Caco-2 (cell line): ENCODE measurements at places on chromosomes 6 and 20.
A peak's percentile ranks its signal among the peaks of the same experiment; 100 is the strongest.

- no peak for DNase-seq
Observed at GRCh38 chr6:70779934-70780333, 112.3 kb downstream of the SMAP1 start.

- no peak for DNase-seq
Observed at GRCh38 chr6:5378331-5378730, 117.0 kb downstream of the FARS2 start.

- no peak for DNase-seq
Observed at GRCh38 chr20:4896119-4896702, 105.1 kb downstream of the SLC23A2 start.

- DNase-seq, result no peak
Observed at GRCh38 chr6:139448998-139449610, 74.7 kb upstream of the CITED2 start.

DNA sequence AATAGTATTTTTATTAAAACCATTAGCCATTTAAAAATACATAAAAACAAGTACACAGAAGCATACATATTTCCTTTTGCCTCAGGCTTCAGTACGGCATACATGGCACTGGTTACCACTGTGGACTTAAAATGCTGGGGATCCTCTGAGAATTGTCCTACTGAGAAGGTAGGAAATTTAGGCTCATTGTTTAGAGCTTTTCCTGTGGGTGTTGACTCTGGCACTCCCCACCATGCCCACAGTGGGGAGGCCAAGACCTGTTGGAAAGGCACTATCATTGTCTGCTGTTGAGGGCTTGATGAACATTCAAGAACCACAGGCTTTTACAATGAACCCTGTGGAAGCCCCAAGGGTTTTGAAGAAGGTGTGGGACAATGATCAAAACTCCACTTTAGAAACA lies 473.4 kb downstream of the BTBD3 start:
- no peak for DNase-seq

DNA sequence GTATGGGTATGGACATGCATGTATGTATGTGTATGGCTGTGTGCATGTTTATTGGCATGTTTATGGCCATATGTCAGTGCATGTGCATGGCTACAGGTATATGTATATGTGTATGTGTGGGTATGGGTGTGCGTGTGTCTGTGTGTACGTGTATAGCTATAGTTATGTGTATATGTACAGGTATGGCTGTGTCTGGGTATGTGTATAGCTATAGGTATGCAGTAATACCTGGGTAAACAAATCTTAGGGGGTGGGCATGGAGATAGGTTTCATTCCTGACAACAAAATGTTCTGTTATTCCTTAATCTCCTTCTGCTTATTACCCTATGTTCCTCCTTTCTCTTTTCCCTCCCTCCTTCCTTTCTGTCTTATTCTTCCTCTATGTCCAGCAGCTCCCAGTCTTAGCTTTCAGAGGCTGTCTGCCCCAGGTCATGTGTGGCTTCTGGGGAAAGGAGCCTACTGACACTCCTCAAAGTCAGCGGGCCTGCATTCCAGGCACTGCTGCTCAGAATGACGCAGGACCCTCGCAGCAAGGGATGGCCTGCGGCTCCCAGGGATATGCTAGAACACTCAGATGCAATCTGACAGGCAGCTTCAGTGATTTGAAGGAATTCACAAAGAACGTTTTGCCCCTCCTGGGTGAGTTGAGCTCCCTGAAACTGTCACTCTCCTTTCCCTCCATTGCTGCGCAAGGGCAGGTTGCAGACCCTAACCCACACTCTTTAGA lies 139.3 kb upstream of the PHACTR1 start:
- DNase-seq, result no peak

- DNase-seq, result no peak
Observed at GRCh38 chr6:15946701-15947385, 182.0 kb upstream of the MYLIP start.

DNA sequence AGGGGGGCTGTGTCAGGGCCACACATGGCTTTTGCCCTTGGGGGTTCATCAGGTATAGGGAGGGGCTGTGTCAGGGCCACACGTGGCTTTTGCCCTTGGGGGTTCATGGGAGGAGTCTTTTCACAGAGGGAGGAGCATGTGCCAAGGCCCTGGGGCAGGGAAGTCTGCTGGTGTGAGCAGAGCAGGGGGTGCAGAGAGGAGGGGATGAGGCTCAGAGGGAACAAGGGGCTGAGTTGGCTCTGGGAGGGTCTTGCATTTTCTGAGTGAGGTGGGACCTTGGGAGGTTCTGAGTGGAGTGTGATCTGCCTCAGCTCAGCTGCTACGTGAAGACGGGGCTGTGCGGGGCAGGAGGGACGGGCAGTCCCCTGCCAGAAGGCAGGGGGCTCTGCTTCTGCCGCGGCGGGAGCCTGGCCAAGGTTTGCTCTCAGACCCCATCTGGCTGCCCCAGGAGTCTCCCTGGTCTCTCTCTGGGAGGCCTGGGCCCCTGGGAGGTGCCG lies 6.0 kb upstream of the SOX18 start:
- no peak for DNase-seq

- no peak for DNase-seq
Observed at GRCh38 chr20:22353586-22353985, 230.8 kb downstream of the FOXA2 start.

GRCh38 chr6:4914420-4915159 lies 89.2 kb downstream of the RPP40 start:
- no peak for DNase-seq

DNA sequence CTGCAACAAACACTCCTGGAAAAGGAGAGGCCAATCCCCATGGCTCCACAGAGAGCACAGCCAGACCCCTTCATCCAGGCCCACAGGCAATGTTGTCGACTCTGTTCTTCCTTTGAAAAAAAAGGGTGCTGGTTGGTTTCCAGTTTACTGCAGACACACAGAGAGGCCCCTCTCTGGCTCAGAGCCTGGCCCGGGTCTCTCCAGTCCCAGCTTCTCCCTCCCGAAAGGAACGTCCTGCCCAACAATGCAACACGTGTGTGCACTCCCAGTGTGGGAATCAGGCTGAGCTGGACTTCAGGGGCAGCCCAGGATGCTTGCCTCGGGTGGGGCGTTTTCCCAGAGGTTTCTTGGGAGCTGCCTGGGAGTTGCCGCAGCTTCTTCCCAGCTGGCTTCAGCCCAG lies 4.5 kb upstream of the NKAIN4 start:
- DNase-seq, result no peak

DNA sequence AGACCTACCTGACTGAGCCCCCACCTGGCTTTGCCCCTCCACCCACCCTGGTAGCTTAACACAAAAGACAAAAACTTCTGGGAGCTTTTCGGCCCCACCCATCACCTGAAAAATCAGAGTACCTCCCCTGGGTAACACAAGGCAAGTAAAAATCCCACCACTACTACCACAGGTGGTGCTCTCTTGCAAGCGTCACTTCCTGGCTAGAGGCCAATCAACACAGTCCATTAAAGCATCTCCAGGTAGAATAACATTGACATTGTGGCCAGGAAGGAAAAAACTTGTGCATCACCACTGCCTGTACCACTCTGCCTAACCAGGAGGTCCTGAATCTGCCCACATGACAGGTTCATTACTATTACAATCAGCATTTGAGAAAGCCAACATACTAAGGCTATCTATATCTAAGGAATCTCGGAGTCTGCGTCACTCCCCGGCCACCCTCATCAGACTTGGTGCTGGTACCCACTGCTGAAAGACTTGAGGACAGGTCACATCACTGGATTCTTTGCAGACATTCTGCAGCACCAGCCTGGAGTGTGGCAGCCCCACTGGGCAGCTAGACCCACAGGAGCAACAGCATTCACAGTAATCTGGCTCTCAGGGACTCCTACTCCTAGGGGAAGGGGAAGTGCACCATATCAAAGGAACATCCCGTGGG lies 125.9 kb downstream of the CDK19 start:
- DNase-seq, result no peak

DNA sequence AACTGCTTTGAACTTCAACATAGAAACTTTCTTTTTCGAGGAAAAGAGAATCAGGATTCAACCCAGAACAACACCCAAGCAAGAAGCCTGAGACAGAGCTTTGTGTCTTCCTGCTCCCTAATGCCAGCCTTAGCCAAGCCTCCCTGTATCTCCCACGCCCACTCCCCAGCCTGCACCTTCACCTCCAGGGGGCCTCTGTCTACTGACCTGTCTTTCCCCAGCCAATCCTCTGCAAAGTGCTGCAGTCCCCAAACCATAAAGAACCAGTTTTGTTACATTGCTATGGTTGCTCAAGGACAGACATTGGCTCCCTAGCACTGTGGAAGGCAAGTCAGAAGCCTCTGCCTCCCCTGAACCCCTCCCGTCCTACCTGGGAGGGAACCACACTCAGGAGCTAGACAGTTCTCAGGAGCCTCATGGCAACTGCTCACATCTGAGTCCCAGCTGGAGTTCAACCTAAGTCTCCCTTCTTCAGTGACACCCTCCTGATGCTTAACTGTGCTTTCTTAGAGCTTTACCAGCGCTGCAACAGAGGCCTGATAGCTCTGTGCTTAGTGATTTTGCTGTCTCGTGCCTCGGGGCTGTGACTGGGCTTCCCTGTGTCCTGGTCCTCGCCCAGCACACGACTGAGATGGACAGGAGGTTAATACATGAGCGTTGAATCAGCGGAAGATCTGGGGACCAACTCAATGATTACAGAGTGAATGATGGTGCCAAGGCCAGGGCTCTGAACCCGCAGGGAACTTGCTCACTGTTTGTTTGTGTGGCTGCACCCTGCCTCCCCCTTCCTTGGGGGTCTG lies 101.5 kb upstream of the DUSP22 start:
- DNase-seq, result peak; percentile 62

DNA sequence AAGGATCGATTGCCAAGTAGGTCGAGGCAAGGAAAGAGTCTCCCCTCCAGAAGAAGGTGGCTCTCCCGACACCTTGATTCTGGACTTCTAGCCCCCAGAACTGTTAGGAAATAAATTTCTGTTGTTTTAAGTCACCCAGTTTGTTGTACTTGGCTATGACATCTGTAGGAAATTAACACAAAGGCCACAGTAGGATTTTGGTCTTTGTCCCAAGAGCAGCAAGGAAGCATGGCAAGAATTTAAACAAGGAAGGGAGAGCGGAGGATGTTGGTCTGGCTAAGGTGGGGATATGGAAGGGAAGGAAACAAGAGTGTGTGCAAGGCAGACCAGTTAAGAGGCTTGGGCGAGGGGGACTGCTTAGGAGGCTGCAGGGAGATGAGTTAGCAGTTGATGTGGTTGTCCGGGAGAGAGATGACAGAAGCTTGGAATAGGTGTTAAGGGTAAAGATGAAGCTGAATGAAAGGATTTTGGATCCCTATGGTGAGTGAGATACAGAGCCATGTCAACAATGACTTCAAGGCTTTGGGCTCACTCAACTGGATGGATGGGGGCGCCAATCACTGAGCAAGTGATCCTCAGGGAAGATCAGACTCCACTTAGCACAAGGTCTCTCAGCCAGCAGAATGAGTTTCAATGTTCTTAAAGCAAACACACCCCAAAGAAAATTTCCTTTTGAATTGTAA lies 140.5 kb upstream of the ZNF217 start:
- DNase-seq, result no peak

DNA sequence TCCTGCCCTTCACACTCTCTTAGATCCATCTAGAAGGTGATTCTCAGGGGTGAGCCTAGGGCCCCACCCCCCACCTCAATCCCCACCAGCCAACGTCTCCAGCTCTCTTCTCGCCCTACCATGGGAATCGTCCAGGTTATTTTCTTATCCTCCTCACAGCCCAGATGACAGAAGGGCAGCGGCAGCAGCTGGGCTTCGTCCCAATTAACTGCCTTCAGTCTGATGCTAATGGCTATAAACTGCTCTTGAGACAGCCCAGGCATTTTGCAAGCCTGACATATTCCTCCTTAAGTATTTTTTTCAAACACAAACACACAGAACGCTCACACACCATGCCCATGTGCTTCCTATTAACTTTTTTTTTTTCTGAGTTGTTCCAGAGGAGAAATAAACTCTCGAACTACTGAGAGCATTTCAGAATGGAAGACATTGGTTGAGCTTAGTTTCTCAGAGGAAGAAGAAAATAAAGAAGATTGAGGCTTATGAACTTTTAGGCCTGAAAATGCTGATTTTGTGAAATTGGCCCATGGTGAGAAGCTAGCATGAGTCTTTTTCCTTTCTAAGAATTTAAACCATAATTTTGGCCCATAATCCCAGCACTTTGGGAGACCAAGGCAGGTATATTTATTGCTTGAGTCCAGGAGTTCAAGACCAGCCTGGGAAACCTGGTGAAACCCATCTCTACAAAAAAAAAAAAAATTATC lies 124.6 kb downstream of the EYA2 start:
- no peak for DNase-seq

DNA sequence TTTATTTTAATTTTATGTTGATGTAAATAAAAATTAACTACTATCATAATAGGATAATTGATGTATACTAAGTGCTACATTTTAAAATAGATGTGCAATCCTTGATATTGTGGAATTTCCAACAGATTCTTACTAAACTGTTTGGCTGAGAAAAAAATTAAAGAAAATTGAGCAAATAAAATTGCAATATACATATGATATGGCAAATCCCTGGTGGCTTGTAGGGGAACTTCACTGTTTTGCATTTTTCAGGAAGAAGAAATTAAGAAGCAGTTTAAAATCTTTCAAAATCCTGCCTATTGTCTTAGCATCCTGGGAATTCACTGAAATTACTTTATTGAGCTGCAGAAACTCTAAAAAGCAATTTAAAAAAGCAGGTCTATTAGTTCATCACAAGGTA lies 191.4 kb upstream of the ADGRB3 start:
- DNase-seq, result no peak

- DNase-seq, result no peak
Observed at GRCh38 chr6:37807656-37808055, 11.9 kb upstream of the ZFAND3 start.

DNA sequence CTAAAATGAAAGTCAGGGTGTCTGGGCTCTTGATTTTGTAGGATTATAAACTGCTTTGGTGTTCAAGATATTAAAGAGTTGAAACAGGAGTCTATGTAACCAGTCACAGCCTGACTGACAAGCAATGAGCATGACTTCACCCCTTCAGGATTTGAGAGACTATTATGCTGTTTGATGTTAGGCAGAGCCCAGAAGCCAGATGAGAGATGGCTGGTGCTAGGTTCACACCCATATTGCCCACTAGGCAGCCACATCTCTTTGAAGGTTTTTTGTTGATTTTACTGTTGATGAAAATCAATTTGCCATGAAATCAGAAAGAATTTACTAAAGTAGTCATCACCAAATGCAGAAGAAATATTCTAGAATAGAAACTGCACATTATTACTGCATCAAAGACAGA lies 243.6 kb downstream of the KHDRBS2 start:
- DNase-seq, result no peak
